ENCODE measurements at places on chromosomes 12 and 14. TPM values are rescaled to one million over a fixed set of nuclear protein-coding genes. Genes with fewer than 3 reads are reported as not detected.
A peak's percentile ranks its signal among the peaks of the same experiment; 100 is the strongest.

The ALDH1L2 gene
- not detected for polyA plus RNA-seq

The ST8SIA1 gene
- polyA plus RNA-seq: 4.5 TPM

The PPP4R3A gene
- 139 TPM for polyA plus RNA-seq

The PTCSC3 gene
- not detected for polyA plus RNA-seq

The TSPAN11 gene
- polyA plus RNA-seq: not detected

The SLC35F4 gene
- polyA plus RNA-seq: not detected

DNA sequence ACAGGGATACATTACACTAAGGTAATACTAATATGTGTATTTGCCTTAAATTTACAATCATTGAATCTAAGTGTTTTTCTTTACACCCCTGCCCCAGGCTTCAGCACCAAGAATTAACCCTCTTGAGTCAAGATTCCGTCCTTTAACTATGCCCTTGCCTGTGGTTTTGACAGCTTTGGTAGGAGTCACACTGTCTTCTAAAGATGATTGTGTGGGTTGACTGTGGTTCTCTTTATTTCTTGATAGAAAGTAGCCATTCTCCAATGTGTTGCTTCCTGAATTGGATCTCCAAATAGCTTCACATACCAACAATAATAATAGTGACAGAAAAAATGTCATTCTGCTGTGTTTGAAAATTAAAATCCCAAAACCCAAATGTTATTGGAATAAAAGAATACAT, 3.6 kb downstream of the CLEC7A start:
- DNase-seq: no peak

DNA sequence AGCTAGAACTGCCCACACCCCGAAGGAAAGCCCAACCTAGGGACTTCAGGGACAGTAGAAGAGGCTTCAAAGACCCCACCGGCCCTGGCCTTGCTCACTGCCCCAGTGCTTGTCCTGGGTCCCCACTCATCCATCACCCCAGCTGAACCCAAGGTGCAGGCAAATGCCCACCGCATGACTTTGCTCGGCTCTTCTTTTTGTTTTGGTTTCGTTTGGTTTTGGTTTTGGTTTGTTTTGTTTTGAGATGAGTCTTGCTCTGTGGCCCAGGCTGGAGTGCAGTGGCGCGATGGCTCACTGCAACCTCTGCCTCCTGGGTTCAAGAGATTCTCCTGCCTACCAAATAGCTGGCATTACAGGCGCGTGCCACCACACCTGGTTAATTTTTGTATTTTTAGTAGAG, 9.0 kb downstream of the CCDC85C start:
- DNase-seq: no peak

GRCh38 chr14:70077720-70078119, 111.0 kb downstream of the SLC8A3 start:
- no peak for DNase-seq

DNA sequence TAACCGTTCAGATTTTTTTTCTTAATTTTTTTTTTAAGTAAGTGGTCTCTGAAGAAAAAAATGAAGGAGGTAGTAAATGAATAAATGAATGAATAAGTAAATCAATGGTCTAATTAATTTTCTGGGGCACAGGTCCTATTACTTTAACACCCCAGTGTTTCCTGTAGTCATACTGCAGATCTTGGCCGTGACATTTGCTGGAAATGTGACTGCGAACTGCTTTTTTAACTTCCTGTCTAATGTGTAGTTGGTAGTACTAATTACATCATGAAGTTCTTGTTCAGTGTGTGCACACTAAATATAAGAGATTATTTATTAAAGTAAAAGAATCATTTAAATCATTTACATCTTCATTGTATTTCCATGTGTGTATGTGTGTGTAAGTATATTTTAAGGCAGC, 45.4 kb downstream of the AEBP2 start:
- no peak for DNase-seq

- no peak for DNase-seq
Observed at GRCh38 chr12:116977465-116978380, 67.0 kb downstream of the FBXW8 start.

DNA sequence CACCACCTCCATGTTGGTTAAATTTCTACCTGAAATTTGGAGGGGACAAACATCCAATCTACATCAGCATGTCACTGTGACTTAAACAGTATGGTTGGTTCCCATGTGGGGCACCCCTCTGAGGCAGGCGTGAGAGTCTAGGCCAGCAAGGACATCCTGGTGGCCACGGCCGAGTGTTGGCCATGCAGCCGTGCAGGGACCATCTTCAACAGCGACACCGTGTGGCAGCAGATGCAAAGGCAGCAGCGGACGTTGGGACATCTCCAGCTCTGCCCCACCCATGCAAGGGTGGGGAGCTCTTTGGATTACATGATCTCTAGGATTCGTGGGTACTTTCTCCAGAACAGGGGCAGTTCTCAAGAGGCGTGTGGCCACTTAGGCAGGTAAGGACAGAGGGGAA, 49.8 kb downstream of the NOC4L start:
- DNase-seq: no peak

DNA sequence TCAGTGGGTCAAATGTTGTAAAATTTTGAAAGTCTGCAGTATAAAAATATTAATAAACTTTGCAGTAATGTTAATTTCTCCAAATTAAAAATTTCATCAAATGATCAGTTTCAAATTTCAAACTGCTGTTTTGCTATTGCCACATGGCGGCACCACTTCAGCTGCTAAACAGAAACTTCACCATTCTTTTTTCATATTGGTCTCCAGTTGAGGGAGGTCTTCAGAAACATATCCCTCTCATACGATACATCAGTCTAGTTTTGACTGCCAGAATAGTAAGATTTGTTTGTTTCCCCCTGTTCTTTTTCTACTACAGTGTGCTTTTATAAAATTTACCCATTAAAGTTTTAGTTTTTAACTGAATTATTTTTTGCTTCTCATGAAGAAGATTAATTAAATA, 4.2 kb upstream of the TRHDE start:
- DNase-seq: no peak

DNA sequence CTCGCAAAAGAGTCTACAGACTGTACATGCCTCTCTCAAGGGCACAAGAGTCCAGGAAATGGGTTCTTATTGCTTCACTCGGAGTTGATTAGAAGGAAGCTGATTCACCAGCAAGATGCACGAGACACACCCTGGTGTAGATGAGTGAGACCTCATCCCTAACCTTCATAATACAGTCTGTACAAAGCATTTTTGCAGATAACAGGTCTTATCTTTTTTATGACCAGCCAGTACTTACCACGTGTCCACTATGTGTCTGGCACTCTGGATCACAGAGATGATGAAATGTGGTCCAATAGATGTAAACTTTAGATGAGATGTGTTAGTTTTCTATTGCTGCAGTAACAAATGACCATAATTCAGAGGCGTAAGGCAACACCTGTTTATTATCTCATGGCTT, 53.4 kb upstream of the PWP1 start:
- no peak for DNase-seq

DNA sequence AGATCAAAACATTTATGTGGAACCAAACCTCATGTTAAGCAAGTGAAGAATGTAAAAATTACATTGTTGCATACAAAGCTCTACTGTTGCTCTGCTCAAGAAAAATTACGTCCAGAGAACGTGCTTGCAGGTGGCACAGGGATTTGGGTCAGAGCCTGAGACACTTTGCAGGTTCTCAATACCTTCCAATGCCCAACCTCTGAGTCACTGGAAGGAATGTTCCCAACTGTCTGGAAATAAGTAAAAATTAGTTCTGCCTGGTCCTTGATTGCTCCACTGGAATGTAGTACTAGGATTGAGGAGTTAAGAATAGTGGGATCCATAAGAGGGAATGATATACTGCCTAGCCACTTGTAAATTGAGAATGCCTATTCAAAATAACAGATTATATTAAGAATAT, 2.8 kb upstream of the IFNG start:
- no peak for DNase-seq

DNA sequence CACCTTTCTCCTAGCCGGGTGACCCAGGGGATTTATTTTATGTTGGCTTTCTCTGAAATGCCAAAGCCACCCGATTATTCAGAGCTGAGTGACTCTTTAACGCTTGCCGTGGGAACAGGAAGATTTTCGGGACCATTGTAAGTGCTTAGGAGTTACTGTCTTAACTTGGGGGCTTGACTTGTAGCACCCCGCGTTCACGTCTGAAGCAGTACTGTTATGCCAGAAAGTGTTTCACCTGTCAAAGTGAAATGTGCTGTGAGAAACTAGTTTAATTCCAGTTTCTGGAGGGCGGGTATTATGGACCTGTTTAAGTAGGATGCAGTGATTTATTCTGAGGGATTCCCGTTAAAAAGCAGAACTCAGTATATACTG, 218 bp downstream of the LYSET start:
- DNase-seq: no peak

GRCh38 chr12:109193896-109194295, 77.5 kb downstream of the ACACB start:
- DNase-seq: no peak

GRCh38 chr14:77014004-77014604, 14.4 kb downstream of the IRF2BPL start:
- no peak for DNase-seq

GRCh38 chr12:55637467-55637866, 775 bp downstream of the OR10P1 start:
- peak; percentile 21 for DNase-seq

GRCh38 chr12:106601496-106601895, 18.7 kb downstream of the RFX4 start:
- DNase-seq: no peak

DNA sequence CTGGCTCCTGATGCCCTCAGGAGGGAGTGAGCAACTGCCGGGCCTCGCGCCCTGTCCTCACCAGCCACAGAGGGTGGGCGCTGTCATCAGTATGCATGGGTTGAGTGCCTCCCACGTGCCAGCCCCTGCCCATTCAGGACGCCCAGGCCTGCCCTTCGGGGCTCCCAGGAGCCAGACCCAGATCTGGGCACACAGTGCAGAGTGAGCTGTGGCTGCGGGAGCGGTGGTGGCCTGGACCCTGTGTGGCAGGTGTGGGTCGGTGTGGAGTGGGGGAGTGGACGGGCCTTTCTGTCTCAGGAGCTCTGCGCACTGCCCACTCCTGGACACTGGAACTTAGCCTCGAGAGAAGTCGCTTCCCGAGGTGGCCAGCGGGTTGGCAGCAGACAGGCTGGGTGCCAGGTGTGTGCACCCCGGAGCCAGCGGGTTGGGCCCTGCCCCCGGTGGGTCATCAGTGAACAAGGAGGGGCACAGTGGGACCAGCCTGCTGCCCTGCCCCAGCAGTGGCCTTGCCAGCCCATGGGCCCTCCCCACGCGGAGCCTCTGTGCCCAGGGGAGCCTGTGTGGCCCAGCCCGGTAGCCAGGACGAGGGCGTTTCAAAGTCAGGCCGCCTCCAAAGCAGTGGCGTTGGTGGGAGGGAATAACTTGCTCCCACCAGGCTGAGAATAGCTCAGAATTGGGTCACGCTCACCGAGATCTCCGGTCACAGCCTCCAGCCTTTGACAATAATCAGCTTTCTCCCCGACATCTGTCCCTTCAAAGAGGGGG, 9.5 kb downstream of the TRMT61A start:
- DNase-seq: no peak

GRCh38 chr14:79279645-79280597, 931.4 kb downstream of the DIO2 start:
- no peak for DNase-seq
